COR-L47 (cell line): ENCODE measurements at places on chromosomes 4 and X.

- DNase-seq: no peak
Measured at GRCh38 chr4:6884341-6884870, 25.2 kb upstream of the TBC1D14 start.

DNA sequence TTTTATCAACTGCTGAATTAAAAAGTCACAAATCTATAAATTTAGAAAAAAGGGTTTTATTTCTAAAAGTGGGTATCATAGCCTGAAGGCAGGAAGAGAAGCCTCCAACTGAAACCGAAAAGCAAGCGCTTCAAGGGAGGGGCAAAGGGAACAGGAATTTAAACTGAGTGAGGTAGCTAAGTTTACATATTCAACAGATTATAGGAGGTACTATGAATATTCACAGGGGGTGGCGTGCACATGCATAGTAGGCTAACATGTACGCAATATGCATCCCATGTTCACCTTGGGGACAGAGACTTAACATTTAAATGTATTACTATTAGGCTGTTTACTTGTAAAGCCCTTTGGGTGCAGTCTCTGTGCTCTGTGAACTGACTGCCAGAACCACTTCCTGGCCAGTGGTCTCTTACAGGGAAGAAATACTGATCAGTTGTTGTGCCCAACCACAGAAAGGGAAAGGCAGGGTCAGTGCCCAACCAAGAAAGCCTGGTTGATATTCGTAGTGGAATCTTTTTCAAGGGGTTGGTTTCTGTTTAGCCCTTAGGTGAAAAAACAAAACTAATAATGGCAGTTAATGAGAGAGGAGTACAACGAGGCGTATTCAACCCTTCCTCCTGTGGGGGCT, 168.7 kb upstream of the GALNTL6 start:
- DNase-seq: no peak

GRCh38 chr4:4519297-4519894, 22.5 kb downstream of the STX18 start:
- peak; percentile 5 for DNase-seq

GRCh38 chr4:1246901-1247863, 1.7 kb downstream of the CTBP1 start:
- DNase-seq: peak; percentile 10

DNA sequence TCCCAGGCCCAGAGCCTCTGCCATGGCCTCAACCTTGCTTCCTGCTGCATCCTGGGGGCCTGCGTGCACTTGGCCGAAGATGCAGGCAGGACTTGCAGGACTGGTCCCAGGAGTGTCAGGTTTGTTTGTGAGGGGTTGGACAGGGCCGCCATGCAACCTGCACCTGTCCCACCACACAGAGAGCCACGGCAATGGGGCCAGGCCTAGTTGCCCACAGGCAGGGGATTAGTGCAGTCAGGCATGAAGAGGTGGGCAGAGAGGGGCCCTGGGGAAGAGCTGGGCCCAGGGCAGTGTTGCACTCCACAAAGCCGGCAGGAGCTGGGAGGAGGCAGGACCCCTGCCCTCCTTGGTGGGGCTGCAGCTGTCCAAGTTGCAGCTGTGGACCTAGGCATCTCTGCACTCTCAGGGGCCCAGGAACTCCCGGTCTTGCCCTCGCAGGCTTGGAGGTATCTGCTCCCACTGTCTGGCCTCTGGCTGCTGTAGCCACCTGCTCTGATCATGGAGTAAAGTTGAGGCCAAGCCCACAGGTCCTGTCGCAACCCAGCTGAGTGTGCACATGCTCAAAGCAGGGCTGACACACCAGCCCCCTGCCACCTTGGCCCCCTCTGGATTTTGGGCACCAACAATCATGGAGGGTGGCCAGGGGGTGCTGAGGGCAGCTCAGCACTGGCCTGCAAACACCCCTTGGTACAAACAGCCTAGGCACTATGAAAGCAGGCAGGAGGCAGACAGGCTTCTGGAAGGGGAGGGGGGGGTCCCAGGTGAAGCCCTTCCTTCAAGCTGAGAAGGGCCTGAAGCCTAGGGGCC, 190.4 kb upstream of the PCDH10 start:
- DNase-seq: no peak

- no peak for DNase-seq
Measured at GRCh38 chr4:17280261-17281018, 231.4 kb downstream of the QDPR start.

GRCh38 chr4:175252642-175253041, 334.5 kb downstream of the ADAM29 start:
- DNase-seq: no peak

DNA sequence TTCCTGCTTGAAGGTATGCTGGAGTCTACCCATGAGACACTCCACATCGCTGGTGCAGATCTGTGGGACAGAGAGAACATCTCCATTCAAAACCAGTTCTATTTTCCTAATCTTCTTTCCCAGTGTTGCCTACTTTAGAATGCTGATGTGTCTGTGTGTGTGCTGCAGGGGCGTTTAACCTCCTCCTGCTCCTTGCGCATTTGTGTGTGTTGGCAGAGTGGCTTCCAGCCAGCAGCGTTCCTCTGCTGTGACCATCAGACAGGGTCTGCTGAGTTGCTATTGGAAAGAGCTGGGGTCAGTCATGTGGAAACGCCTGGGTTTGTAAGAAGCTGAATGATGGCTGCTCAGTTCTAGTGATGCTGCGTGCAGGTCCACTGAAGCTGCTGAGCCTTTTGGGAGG, 223.6 kb downstream of the RBMX2 start:
- no peak for DNase-seq

DNA sequence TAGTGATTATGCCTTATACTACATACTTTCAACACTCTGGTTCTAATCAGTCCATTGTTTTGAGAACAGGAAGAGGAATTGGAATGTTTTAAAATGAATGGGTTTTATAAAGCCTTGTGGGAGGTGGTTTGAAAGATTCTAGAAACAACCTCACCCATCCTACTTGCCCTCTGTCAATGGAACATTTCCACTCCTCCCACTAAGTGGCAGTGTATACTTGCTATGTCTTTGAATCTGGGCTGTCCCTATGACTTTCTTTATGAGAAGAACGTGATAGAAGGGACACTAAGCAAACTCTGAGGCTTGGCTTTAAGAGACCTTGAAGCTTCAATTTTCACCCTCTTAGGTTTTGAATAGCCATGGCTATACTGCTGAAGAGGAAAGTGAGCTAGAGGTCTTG, 611.2 kb downstream of the PPP4R3C start:
- DNase-seq: no peak

DNA sequence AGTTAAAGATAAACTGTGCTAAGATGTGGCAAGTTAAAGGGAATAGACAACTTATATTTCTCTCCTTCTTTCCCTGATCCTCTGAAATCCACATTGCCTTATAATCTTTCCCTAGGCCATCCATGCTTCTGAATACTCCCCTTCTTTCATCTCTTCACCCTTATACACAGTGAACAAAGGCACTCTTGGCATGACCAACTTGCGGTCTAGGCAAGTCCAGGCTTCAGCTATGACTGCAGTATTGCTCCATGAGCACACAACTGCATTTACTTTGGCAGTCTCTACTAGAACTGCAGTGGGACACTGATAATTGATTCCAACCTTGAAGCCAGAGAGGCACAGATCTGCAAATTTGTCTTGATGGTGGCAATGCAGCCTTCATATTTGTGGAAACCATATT, 24.2 kb upstream of the UBA6 start:
- no peak for DNase-seq
